ENCODE measurements at places on chromosomes 1 and 21. TPM values are rescaled to one million over a fixed set of nuclear protein-coding genes. Genes with fewer than 3 reads are reported as not detected.

GPBP1L1 gene
- total RNA-seq = 94.9 TPM

ASPM gene
- total RNA-seq = 6.4 TPM

CHD5 gene
- 0.13 TPM for total RNA-seq

KLF17 gene
- 0.26 TPM for total RNA-seq

LCK gene
- total RNA-seq = 3.3 TPM

CFHR3 gene
- 0.17 TPM for total RNA-seq

NSUN4 gene
- total RNA-seq = 22.6 TPM

PGLYRP4 gene
- not detected for total RNA-seq
